Fibroblast of skin of left biceps (primary cell): ENCODE measurements at places on chromosomes 5 and 9.

DNA sequence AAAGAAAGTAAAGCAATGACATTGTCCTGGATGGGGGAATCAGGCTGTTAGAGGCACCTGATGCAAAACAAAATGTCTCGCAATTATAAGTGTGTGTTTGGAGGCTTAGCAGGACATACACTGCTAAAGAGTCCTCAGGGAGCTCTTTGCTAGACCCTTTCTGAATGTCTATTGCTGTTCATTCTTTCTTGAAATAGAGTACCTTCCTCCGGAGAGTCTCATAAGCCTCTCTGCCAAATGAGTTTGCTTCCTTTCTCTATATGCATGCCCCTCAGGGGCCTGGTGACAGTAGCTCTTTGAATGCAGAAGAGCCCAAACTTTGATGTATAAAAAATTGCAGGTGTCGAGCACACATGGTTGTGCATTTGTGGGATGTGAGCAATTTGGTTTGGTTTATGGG is 26.4 kb upstream of the ADAMTSL1 start:
- DNase-seq = no peak

GRCh38 chr9:135799261-135799660 is 97.3 kb downstream of the KCNT1 start:
- DNase-seq = no peak

DNA sequence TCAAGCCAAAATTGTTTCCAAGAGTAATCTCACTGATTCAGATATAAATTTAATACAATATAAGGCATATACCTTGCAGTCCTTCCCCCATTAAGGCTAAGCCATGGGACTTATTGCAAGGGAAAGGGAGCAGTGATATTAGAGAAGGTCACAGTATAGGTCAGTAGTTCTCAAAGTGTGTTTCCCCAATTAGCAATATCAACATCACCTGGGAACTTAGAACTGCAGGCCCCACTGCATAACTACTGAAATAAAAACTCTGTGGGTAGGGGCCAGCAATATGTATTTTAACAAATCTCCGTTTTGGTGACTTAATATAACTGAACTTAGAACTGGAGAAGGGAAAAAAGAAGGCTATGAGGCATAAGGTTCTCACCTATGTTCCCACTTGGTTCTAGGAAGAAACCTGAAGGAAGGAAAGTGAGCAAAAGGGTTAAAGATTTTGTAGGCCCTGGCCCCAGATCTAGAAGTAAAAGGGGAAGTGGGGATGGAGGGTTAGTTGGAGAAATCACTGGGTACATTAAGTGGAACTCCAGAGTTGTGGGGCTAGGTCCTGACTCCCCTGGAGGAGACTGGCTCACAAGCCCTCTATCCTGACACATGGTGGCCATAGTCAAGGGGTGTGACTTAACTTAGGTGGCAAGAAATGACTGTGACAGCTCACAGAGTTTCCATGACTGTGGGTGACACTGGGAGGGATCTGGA is 40.7 kb downstream of the WDR36 start:
- DNase-seq = no peak

DNA sequence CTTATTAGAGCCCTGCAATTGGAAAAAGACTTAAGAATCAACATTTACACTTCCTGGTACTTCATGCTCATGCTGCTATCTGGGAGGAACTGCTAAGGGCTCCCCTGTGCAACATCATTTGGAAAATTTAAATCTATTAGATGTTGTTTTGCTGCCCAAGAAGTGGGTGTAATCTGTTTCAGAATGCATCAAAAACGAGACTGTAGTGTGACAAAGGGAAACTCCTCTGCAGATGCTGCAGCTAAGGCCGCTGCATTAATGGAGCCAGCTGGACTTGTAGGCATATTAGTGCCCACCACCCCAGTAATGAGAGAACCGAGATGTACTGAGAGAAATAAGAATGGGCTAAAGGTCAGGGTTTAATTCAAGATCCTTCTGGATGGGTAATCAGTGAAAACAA is 11.1 kb upstream of the PAIP1 start:
- no peak for DNase-seq

GRCh38 chr5:176189857-176190256 is 48.4 kb upstream of the SIMC1 start:
- DNase-seq = no peak

GRCh38 chr9:132627106-132627505 is 42.7 kb downstream of the DDX31 start:
- DNase-seq = no peak

- DNase-seq = no peak
Measured at GRCh38 chr5:116575326-116576052, 866 bp upstream of the SEMA6A start.

- no peak for DNase-seq
Measured at GRCh38 chr5:25568989-25569625, 924.3 kb upstream of the CDH10 start.

DNA sequence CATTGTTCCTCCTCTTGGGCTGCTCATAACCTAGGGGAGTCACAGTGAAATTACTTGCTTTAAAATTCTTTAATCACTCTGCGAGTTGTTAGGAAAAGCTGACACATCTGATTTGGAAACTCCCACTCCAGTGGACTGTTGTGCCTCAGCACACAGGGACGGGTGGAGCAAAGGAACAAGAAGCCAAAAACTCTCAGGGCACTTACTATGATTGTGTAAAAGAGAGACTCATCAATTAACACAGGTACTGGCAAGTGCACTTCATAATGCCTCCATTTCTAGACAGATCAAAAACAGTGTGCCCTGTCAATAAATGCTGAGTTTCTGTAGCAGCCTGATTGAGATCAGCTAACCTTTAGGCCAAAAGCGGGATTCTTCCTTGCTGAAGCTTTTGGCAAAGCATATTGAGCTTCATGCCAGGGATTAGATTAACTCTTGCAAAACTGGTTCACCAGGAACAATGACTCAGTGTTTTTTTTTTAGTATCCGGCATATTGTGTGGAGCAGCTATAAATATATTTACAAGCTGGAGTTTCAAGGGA is 55.9 kb downstream of the TMC1 start:
- peak; percentile 74 for DNase-seq

DNA sequence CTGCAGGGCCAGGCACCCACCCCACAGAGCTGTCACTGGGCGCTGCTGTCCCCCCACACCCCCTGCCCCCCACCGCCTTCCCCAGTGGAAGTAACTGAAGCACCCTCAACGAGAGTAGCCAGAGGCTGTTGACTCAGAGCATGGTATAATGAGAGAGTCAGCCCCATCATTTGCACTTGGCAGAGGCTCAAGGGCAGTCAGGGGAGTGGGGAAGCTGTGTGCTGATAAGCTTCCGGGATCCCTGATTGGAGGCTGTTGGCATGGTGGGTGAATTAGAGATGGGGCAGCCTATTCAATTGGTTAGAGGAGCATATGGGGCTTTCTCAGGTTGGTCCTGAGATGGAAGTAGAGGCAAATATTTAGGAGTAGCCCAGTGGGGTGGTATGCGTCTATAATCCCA is 77.1 kb upstream of the GOLM1 start:
- no peak for DNase-seq

DNA sequence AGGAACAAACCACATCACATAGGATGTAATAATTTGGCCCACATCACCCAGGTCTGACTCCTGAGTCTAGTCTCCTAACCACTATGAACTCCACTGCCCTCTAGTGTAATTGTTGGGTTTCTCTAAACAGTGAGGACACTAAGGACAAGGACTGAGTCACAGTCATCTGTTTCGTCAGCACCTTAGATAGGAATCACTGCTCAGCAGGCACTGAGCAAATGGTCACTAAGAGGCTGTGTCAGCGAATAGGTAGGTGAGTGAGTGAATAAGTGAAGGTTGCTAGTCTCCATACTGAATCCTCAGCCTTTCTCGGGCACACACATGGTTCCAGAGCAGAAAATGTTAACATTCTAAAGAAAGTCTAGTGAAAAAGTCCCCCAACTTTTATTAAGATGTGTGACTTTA is 278.6 kb downstream of the SPOCK1 start:
- peak; percentile 31 for DNase-seq

- DNase-seq = no peak
Measured at GRCh38 chr5:18311266-18311665, 677.0 kb downstream of the TAF11L14 start.

DNA sequence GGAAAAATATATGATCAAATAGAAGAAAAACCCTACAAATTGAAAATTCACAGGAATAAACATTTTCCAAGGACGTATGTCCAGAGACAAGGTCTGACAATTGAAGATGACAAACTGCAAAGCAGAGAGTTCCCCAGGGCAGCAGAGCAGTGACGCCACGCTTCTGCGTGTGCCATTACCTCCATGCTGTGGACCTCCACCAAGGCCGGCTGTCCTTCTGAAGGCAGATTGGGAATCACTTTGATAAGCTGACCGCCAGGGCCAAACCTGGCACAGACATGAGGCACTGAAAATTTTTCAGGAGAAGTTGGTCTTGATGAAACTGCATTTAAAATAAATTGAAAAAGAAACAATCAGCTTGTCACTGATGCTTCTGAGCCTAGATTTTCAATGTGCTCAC is 18.6 kb downstream of the SEC16A start:
- no peak for DNase-seq

DNA sequence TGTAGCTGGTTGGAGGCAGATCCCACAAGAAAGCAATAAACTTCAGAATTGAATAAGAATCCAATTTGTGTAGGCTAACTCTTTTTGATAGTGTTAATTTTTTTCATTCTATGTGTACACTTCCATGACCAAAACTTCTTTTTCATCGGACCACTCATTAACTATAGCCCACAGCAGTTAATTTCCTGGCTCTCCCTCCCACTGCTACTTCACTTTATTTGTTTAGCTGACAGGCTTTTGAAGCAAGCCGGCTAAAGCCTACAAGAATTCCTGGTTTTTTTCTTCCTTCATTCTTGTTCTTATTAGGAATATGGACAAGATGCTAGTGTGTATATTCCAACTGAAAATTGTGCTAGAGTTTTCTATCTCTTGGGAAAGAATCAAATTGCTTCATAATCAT is 329.2 kb upstream of the CCNH start:
- DNase-seq = no peak

DNA sequence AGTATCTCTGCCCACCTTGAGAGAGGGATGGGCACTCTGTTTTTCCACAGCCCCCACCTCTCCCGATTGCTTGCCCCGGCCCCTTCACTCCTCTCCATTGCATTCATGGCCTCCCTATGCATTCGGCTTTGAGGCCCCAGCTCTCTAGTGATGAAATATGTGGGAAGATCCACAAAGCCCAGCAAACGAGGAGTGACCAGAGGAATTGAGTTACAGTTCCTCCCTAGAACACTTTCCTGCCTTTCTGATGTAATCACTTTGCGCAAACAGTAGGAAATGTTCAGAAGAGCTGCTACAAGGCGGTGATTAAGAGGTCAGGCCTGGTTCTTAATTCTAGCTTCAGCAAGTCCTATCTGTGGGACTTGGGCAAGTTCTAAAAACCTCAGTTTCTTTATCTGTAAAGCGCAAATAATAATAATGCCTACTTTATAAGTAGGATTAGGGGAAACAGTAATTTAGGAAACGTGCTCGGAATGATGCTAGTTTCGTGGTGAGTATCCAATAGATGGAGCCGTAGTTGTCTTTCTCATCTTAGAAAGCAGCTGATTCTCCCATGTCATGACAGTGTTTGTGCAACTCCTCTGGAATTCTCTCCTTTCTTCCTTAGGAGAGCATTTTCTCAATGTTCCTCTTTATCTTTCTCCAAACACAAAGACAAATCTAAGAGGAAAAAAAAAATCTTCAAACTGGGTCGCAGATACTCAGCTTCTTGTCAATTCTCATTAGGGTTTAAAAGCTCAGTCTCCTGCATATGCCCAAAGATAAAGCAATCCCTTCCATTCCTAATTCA is 99.5 kb upstream of the MSX2 start:
- no peak for DNase-seq

GRCh38 chr9:118473521-118473920 is 769.3 kb downstream of the TLR4 start:
- DNase-seq = no peak

DNA sequence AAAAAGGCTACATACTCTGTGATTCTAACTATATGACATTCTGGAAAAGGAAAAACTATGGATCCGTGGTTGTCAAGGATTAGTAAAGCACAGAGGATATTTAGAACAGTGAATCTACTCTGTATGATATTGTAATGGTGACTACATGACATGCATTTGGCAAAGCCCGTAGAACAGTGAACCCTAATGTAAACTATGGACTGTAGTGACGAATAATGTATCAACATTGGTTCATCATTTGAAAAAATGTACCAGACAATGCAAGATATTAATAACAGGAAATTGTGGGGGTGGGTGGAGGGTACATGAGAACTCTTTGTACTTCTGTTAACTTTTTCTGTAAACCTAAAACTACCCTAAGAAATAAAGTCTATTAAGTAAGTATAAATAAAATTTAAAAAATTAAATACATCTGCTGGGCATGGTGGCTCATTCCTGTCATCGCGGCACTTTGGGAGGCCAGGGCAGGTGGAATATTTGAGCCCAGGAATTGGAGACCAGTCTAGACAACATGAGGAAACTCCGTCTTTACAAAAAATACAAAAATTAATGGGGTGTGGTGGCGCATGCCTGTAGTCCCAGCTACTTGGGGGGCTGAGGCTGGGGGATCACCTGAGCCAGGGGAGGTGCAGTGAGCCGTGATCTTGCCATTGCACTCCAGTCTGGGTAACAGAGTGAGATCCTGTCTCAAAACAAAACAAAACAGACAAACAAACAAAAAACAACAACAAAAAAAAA is 101.7 kb upstream of the TBC1D2 start:
- DNase-seq = no peak

DNA sequence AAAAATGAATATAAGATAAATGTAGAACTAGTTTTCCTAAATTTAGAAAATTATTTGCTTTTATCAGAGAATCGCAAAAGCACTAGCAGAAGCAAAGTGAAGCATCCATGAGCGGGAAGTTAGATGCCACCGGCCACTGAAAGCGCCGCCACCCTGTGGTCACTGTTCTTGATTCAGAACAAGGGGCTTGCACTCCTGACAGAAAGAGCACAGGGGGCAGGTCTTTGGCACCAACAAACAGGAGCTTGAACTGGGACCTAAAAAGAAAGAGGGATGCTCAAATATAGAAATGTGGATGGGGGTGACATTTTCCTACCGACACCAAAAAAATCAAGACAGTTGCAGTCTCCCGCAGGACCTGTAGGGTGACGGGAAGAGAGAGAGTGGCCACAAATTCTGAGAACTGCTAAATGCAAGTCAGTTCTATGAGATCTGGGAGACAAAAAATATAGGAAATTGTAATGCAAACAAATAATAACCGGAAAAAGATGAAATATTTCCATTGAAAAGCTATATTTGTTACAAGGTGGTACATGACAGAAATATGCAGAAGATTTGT is 144.3 kb downstream of the CDH12 start:
- no peak for DNase-seq

DNA sequence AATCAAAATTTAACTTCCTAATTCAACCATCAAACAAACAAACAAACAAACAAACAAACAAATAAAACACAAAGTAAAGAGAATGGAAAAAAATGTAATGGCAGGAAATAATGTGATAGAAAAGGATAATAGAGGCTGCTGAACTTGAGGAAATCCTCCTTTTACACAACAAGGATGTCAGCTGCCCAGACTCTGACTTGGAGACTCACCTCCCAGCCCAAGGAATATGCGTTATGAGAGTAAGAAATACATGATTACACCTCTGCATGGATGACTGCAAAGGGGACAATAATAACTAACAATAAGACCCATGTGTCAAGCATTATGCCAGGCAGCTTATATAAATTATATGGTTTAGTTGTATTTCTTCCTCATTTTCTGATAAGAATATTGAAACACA is 46.6 kb upstream of the JAK2 start:
- DNase-seq = no peak
